ENCODE measurements at places on chromosomes 5 and 9.

- DNase-seq: no peak
Observed at GRCh38 chr9:29974197-29974596, 2400.9 kb upstream of the C9orf72 start.

GRCh38 chr9:36891341-36891811, 142.7 kb downstream of the PAX5 start:
- no peak for DNase-seq

- no peak for DNase-seq
Observed at GRCh38 chr5:88760527-88760926, 122.5 kb downstream of the MEF2C start.

- DNase-seq: no peak
Observed at GRCh38 chr9:75186767-75187380, 98.6 kb downstream of the OSTF1 start.

GRCh38 chr9:83536332-83536731, 1.9 kb downstream of the FRMD3 start:
- no peak for DNase-seq

GRCh38 chr5:80569961-80570786, at the start of gene ANKRD34B:
Gene ANKRD34B, minus strand, starts transcription at chr5:80570280. Its CDS starts 10,261 bp downstream, at chr5:80560019.
- DNase-seq: peak; percentile 35

GRCh38 chr5:177484902-177485549, 11.6 kb upstream of the DBN1 start:
- DNase-seq: no peak

- no peak for DNase-seq
Observed at GRCh38 chr5:180555168-180555921, 36.0 kb downstream of the SCGB3A1 start.

GRCh38 chr5:110476164-110476563, 250.3 kb downstream of the TMEM232 start:
- DNase-seq: no peak

GRCh38 chr9:89891591-89892304, 286.9 kb downstream of the GADD45G start:
- peak; percentile 79 for DNase-seq

GRCh38 chr9:10265153-10265631, 347.6 kb downstream of the PTPRD start:
- DNase-seq: peak; percentile 66

DNA sequence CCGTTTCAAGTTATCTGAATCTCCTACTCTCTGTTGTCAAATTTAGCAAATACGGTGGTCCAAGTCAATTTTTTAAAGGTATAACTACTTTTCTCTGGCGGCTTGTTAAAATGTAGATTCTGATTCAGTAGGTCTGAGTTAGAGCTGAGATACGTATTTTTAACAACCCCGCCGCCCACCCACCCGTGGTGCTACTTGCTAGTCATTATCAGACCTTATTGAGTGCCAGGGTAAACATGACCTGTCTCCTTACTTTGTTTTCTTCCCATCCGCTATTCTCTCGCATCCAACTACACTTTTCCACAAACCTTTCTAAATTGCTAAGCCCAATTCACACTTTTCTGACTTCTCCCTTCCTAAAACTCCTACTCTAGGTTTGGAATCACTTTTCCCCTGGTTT, 694 bp upstream of the PLAA start:
- DNase-seq: no peak

DNA sequence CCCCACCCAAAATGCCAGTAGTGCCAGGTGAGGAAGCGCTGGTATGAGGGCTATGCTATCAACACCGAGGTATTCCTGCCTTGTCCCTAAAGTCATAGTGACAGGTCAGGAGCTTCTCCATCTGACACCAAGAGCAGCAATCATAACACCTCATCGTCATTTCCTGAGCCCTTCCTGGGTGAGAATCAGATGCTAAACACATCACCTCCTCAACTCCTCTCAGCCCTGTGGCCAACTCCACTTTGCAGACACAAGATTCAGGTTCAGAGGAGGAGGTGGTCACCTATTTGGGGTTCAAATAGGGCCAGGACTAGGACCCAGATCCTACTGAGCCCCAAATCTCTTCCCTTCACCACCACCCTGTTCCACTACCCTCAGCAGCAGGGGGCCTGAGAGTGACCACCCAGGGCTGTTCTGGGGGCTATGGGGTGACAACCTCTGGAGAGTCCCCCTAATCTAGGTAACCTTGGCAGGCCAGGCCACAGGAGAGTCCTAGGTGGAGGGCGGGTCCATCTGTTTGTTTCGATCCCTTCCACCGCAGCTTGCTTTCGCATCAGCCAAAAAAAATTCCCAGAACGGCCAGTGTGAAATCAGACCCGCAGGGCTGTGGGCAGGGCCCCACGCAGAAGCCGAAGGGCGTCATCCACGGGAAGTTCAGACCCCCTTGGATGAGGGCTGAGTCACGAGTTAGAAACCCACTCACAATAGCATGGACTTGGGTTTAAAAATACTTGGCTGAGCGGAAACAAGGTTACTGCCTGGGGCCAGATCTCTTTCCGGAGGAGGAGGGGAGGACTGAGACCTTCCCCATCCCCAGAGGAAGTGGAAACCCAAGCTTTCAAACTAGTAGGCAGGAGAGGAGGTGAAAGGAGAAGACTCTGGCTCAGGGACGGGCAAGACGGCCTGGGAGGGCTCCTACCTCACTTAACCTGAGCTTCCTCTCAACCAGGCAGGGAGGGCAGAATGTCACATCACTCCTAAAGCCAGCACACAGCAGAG, 8.7 kb downstream of the STK10 start:
- peak; percentile 65 for DNase-seq

DNA sequence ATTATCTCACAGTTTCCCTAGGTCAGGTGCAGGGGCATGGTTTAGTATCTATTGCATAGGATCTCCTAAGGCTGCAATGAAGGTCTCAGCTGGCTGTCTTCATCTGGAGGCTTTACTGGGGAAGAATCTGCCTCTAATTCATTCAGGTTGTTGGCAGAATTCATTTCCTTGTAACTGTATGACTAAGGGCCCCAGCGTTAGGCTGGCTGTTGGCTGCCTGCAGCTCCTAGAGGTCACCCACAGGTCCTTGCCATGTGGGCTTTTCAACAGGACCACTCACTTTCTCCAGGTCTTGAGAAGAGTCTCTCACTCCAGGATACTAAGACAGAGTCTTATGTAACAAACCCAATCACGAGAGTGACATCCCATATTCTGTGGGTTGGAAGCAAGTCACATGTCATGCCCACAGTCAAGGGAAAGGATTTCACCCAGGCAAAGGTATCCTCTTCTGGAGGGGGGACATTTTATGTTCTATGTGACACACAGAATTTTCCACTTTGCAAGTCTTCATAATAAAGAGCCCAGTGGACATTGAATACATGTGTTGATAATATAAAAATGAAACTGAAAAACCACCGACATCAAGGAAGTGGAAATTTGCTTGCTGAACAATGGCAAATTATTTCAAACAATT, 38.2 kb downstream of the HMHB1 start:
- no peak for DNase-seq

DNA sequence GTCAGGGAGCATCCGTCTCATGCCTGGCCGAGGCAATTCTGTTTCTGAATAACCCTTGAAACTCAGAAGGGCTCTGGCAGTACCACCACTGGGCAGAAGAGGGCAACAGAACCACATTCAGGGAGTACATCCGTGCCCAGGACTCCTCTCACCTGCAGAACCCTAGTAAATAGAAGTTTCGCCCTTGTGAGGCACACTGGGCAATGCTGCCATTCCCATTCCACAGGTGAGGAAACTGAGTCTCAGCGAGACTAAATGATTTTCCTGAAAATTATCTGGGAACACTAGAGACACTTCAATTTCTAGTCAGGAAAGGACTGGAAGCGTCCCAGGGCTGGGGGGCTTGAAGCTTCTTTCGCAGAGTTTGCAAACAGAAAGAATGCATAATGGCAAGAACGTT, 74.7 kb downstream of the FGF1 start:
- peak; percentile 81 for DNase-seq

GRCh38 chr5:104111632-104112031, 549.0 kb upstream of the NUDT12 start:
- no peak for DNase-seq

DNA sequence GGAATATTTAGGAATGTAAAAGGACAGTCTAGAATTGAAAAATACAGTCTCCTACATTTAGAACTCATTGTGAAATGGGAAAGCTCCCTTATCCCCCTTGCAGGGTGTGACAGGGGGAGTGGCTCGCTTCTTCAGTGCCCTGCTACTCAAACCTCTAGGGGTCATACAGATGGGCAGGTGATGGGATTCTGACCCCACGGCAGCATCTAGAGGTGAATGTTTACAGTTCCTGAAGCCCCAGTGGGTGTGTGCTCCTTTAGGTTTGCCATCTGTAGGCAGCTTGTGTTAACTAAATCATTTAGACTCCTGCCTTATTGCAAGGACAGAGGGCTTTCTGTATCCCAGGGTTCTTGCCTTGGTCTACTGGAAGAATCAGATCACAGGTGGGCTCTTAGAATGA, 271.0 kb upstream of the MPDZ start:
- no peak for DNase-seq

GRCh38 chr9:127837346-127837745, 17.1 kb downstream of the ENG start:
- DNase-seq: no peak

GRCh38 chr5:58773744-58774441, 191.0 kb downstream of the RAB3C start:
- peak; percentile 60 for DNase-seq

GRCh38 chr9:78144663-78145377, 91.1 kb upstream of the CEP78 start:
- DNase-seq: no peak

DNA sequence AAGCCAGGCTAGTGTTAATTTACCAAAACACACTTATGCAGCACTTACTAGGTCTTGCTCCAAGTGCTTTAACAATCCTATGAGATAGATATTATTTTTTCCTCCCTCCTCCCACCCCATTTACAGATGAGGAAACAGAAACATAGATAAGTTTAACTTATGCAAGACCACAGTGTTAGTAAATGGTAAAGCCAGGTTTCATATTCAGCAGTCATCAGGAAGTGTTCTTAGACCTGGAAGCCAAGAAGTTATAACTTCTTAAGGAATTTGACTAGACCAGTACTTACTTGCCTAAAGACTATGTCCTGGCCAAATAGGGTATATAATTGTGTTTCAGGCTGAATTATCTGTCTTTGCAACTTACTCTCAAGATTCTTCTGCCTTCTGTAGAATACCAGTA, 15.9 kb downstream of the ABHD17B start:
- no peak for DNase-seq

GRCh38 chr9:71780953-71781352, 12.6 kb upstream of the CEMIP2 start:
- no peak for DNase-seq

GRCh38 chr5:54739371-54739770, 221.8 kb downstream of the SNX18 start:
- no peak for DNase-seq

GRCh38 chr5:180338001-180338707, 15.0 kb downstream of the GFPT2 start:
- no peak for DNase-seq

- no peak for DNase-seq
Observed at GRCh38 chr5:172063463-172064235, 57.2 kb upstream of the FBXW11 start.

DNA sequence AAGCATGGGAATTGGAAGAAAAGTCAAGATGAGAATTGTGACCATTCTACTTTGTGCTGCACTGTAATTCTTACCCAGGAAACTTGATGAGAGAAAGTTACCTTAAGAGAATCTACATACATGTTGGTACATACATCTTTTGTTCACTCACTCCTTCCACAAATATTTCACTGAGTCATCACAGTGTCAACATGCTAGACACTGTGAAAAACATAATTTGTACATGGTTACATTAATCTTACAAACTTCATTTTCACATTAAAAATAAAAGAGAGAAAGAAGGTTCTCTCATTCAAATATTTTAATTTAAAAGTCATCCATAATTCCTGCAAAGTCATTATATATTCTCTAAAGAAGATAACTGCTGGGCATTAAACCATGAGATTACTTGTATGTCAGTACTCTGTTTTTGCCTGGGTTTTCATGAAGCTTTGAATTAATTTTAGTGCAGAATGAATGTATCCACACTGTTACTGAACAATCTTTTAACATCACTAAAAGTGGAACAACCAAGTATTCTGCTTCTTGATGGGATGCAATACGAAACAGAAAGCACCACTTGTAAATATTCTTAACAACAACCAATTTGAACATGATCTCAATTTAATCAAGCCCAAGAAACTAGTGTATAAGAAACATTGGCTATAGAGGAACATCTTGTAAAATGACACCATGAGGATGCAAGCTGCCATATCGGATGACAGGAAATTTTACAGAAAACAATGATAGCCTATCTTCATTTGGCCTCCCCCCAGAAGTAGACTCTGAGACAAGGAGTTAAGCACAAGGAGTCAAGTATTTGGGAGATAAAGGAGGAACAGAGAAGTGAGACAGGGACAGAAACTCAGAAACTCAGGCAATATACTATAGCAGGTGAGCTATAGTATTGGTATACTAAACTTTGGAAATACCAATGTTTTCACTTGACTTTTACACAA, 28.4 kb downstream of the ERP44 start:
- DNase-seq: no peak

- no peak for DNase-seq
Observed at GRCh38 chr5:32479096-32479495, 34.6 kb upstream of the ZFR start.

DNA sequence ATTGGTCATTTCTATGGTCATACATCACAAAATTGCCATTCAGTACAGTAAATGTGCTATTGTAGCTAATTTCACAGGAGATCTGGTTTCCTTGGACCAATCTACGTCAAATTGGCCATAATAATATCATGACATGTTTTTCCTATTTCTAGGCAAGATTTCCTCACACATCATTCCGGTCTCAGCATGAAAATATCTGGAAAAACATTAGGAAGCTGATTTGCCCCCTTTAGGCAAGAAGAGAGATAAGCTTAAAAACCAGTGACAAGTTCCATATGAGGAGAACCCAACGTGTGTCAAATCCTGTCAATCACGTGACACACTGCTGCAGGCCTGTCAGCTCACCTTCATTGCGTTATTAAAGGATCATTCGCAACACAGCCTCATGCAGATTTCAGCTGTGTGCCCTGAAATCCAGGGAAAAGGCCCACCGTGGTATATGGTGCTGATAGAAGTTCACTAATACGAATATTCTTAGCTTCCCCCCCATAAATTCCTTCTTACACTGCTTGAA, 153.3 kb downstream of the ST8SIA4 start:
- DNase-seq: no peak

GRCh38 chr9:117400171-117400570, 14.7 kb downstream of the ASTN2 start:
- no peak for DNase-seq

- no peak for DNase-seq
Observed at GRCh38 chr5:10556289-10556807, 7.5 kb upstream of the ANKRD33B start.

DNA sequence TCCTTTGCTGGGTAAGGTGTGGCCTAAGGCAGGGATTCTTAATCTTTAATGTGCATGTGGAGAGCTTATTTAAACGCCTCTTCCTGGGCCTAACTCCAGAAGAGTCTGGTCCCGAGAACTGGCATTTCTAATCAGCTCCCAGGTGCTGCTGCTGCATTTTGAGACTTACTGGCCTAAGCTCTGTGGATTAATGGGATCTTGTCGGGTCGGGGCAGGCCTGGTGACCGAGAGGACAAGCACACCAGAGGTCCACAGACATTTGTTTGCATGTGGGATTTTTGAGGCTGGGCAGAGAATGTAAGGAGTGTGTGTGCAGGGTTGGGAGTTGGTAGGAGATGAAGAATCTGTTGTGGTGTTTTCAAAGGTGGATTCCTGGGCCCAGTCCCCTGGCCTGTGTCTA, 95.0 kb upstream of the DAP start:
- no peak for DNase-seq

- peak; percentile 24 for DNase-seq
Observed at GRCh38 chr5:1525624-1526189, 1.9 kb upstream of the LPCAT1 start.

Data from femur (tissue), 1 donor.